ENCODE measurements at places on chromosomes 2 and 18.

- no peak for DNase-seq
Observed at GRCh38 chr2:188406414-188406813, 114.7 kb downstream of the GULP1 start.

- no peak for DNase-seq
Observed at GRCh38 chr2:150167711-150168110, 319.8 kb downstream of the RND3 start.

DNA sequence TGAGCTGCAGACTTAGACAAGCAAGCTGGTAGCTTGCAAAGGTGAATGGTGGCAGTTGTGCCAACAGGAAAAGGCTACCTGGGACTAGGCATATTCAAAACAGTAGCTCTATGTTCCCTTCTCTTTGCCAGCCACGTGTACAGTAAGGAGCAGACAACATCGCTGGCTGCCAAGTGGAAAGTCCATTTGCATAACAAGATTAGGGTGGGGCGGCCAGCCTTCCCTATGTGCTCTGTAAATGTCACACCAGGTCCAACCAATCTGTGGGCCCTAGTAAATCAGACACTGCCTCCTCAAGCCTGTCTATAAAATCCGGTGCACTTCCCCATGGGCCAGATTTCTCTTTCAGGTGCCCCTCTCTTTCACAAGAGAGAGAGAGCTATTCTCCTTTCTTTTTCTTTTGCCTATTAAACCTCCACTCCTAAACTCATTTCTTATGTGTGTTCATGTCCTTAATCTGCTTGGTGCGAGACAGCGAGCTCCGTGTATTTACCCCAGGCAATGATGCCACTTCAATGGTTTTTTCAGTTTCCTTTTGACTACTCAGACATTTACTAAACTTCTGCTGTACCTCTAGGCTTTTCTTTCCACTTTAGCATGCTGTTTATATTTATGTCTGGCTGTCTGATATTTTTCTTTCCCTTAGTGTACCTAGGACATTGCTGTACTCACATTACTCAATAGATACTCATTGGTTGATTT, 297.4 kb upstream of the GCFC2 start:
- no peak for DNase-seq

GRCh38 chr2:30213326-30213725, 18.0 kb upstream of the LBH start:
- no peak for DNase-seq

DNA sequence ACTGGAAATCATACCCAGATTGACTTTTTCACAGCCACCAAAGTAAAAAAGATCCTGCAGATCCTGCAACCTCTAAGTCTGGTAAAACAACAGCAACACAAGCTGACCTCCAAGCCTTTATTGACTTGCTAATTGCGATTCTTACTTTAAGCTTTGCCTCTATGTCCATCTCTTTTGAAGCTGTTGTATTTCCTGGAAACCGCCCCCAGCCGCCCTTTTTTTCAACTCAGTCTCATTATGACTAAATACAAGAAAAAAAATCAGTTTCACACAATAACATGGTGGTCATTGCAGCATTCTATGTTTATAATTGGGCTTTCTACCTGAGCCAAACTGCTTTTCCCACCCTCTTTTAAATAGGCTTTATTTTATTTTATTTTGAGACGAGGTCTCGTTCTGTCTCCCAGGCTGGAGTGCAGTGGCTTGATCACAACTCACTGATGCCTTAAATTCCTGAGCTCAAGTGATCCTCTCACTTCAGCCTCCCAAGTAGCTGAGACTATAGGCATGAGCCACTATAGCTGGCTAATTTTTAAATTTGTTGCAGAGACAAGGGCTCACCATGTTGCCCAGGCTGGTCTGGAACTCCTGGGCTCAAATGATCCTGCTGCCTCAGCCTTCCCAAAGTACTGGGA, 76.2 kb downstream of the MOGAT1 start:
- DNase-seq, result no peak

- no peak for DNase-seq
Observed at GRCh38 chr2:49950646-49951045, 796.3 kb upstream of the FSHR start.

- DNase-seq, result no peak
Observed at GRCh38 chr2:53342248-53342647, 425.4 kb upstream of the CHAC2 start.

GRCh38 chr2:3460156-3460555, 59.2 kb downstream of the ADI1 start:
- DNase-seq, result no peak

- no peak for DNase-seq
Observed at GRCh38 chr2:52881606-52882005, 886.0 kb upstream of the CHAC2 start.

DNA sequence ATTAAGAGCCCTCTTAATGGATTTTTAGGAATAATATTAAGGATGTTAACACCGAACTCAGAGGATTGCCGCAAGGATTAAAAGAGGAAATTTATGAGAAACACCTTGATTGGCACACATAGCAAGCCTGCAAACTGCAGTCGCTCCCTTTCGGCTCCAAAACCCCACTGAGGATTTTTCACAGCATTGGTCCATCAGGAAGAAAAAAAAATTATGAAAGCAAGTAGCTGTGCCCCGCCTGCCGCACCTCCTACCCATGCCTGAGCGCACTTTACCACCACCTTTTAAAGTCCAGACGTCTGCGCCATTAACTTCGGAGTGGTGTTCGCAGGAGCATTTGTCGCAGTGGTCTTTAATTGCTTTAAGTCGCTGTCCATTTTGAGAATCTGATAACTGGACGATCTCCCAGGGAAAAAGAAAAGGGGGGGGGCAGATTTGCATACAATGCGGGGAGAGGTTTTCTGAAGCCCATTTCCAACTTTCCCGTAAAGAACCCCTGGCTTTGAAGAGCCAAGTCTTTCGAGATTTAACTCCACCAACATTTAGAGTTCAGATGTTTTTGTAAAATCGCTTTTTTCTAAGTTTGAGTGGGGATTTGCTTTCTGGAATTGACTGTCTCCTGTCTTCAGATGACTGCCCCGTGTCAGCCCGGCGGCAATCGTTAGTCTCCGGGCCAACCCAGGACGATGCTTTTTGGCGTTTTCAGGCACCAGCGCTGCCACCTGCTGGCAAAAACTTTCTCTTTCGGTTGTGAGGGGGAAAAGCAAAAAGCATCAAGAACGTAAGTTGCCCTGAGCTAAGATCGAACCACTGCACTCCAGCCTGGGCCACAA, 913 bp upstream of the TRABD2A start:
- DNase-seq, result peak; percentile 77

GRCh38 chr18:12299862-12300261, 8.2 kb upstream of the TUBB6 start:
- no peak for DNase-seq

DNA sequence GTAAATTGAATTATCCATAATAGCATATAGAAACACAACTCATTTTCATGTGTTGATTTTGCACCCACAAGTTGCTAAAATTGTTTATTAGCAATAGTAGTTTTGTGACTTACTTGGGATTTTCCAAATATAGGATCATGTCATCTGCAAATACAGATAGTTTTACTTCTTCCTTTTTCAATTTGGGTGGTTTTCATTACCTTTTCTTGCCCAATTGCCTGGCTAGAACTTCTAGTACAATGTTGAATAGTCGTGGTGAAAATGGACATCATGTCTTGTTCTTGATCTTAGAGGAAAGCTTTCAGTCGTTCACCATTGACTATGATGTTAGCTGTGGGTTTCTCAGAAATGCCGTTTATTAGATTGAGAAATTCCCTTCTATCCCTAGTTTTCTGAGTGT, 60.2 kb upstream of the TCF7L1 start:
- DNase-seq, result no peak

- no peak for DNase-seq
Observed at GRCh38 chr18:77103187-77103850, 29.3 kb downstream of the MBP start.

DNA sequence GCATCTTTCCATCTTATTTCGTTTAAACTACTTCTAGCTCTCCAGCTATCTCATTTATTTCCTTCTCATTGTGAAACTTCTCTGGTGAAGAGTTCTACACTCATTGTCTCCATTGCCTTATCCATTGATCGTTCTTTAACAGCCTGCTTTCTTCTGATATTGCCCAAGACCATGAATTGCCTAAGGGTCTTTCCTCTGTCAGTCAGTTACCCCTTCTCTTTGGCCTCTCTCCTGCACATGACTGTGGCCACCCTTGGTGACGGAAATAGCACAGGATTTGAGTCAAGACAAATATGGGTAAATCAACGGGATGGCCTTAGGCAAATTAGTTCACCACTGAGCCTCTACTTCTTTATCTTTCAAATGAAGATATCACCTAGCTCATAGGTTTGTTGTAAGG, 26.6 kb downstream of the NHEJ1 start:
- DNase-seq, result no peak

GRCh38 chr18:35413163-35413511, 36.0 kb upstream of the ZNF396 start:
- DNase-seq, result no peak

- DNase-seq, result no peak
Observed at GRCh38 chr2:189369566-189369965, 71.7 kb upstream of the WDR75 start.

- DNase-seq, result peak; percentile 13
Observed at GRCh38 chr2:74985978-74986609, 27.7 kb downstream of the POLE4 start.

DNA sequence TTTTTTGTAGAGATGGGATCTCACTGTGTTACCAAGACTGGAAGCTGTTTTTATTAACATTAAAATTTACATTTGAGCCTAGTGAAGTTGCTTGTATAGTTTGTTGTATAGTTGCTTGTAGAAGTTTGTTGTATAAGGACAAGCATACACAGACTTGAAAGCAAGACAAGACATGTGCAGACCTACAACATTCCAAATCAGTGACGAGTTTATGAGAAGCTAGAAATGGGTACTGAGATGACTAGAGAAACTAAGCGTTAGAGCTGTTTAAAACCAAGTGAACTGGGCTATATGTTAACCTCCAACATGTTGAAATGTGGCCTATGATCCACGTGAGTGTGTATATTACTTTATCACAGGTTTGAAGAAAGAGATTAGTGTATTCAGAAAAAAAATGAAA, 39.1 kb downstream of the ABCB11 start:
- no peak for DNase-seq

DNA sequence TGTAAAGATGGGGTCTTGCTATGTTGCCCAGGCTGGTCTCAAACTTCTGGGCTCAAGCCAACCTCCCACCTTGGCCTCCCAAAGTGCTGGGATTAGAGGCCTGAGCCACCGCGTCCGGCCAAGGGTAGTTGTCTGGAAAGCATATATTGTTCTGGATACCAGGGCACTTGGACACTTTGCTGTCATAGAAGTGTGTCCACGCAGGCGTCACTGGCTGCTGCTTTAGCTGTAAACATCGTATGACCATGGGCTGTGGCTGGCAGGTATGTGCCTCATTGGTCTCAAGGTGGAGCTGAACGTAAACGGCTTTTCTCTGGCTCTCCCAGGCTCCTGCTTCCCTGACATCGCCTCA, 3.2 kb upstream of the GPR35 start:
- no peak for DNase-seq

GRCh38 chr2:165631089-165631488, 161.6 kb downstream of the CSRNP3 start:
- no peak for DNase-seq

- DNase-seq, result no peak
Observed at GRCh38 chr18:60452421-60452820, 79.8 kb upstream of the MC4R start.

- peak; percentile 46 for DNase-seq
Observed at GRCh38 chr2:224284134-224284946, 117.6 kb downstream of the FAM124B start.

GRCh38 chr2:173623438-173624319, 269.0 kb downstream of the CDCA7 start:
- DNase-seq, result no peak

DNA sequence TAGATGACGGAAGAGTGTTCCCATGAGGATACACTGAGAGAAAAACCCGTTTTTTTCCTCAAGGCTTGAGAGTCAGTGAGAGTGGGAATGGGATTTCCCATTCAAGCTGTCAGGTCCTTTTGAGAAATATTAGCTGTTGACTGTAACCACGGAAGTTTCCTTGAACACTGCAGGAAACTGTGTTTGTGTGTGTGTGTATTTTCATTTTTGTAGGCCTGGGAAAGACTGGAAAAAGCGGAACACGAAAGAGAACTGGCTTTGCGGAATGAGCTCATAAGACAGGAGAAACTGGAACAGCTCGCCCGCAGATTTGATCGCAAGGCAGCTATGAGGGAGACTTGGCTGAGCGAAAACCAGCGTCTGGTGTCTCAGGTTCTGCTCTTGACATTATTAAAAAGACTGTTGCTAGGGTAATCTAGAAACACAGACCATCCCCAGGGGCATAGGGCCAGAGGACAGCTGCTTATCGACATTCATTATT, 98.8 kb upstream of the EML6 start:
- DNase-seq, result no peak
